ENCODE measurements at places on chromosomes 13 and 19. TPM values are rescaled to one million over a fixed set of nuclear protein-coding genes. Genes with fewer than 3 reads are reported as not detected.

DNA sequence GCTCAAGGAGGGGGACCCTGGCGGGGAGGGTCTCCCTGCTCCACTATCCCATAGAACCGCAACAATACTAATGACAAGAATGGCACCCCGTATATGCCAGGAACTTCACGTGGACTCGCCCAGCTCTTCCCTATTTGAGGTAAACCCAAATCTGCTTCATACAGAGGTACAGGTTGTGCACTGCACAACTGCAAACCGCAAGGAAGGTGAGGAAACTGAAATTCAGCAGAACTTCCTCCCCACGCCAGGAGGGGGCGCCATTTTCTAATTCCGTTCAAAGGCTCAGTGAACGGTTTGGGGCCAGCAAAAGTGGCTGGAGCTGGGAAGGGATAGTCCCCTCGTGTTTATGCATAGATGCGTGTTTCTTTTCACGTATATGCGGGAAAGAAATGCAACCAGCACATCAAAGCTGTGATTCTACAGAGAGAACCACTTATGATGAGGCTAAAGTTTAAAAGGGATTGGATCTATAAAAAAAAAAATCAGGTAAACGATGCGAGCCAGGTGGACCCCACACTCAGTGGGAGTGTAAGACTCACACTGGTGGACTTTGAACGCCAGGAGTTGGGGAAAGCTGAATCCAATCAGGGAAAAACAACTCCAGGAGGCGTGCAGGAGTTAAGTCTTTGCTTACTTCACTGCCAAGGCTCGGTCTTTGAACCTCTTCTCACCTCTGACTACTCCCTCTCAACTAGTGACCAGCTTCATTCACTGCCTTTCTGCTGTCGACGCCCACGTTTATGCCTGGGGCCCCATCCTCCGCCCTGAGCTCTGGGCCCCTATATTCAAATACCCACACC, 20.3 kb downstream of the C19orf81 start:
- DNase-seq = peak; percentile 41

DNA sequence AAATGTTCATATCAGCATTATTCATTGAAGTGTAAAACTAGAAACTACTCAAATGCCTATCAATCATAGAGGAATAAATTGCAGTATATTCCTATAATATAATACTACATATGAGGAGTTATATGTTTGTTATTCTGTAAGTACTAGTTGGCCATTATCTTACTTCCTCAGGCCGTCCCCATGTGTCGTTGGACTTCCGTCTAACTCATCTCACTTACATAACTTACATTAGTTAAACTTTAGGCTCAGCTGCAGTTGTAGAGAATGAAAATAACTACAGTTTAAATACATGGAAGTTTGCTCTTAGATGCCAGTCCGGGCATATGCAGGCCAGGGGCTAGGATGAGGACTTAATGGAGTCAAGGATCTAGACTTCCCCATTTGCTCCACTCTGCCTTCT, 8.6 kb upstream of the EPSTI1 start:
- no peak for DNase-seq

DNA sequence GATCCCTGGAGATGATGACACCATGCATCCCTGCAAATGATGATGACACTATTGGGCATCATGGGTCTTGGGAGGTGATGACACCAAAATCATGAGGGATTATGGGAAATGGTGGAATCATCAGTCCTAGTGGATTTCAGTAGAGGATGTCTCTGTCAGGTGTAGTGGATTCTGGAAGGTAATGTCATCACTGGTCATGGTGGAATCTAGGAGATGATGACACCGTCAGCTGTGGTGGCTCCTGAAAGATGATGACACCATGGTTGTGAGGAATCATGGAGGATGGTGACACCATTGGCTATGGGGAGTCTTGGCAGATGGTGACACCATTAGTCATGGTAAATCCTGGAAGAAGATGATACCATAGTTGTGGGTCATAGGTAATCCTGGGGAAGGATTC, 11.9 kb downstream of the SHISA7 start:
- DNase-seq = no peak

- no peak for DNase-seq
These were observed 19.6 kb downstream of the USP12 start for GRCh38 chr13:27151798-27152599.

- no peak for DNase-seq
These were observed 721.6 kb upstream of the ARGLU1 start for GRCh38 chr13:107289540-107289939.

The DZIP1 gene
- total RNA-seq = 4.0 TPM

DNA sequence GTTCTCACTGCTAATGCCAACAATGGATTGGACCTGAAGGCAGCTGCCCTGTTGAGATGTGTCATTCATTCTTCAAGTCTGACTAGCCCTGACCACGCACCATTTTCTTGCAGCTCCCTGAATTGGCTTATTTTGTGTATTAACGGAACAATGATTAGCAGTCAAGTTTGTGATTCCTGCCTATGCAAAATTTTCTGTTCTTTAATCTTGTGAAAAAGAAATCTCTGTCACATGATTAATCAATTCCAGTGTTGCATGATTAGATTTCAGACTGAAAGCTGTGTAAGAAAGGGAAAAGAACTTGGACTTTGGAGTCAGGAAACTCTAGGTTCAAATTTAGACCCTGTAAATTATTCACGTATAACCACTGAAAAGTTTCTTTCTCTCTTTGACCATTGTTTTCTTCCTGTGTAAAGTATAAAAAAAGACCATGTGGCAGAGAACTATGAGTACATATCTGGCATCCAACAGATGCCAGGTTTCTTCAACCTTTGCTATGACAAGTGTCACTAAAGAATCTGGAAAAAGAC, 64.5 kb upstream of the SLC10A2 start:
- DNase-seq = no peak

GRCh38 chr19:482186-483041, 13.9 kb upstream of the MADCAM1 start:
- no peak for DNase-seq

GRCh38 chr13:70311191-70311590, 202.9 kb upstream of the KLHL1 start:
- no peak for DNase-seq

DNA sequence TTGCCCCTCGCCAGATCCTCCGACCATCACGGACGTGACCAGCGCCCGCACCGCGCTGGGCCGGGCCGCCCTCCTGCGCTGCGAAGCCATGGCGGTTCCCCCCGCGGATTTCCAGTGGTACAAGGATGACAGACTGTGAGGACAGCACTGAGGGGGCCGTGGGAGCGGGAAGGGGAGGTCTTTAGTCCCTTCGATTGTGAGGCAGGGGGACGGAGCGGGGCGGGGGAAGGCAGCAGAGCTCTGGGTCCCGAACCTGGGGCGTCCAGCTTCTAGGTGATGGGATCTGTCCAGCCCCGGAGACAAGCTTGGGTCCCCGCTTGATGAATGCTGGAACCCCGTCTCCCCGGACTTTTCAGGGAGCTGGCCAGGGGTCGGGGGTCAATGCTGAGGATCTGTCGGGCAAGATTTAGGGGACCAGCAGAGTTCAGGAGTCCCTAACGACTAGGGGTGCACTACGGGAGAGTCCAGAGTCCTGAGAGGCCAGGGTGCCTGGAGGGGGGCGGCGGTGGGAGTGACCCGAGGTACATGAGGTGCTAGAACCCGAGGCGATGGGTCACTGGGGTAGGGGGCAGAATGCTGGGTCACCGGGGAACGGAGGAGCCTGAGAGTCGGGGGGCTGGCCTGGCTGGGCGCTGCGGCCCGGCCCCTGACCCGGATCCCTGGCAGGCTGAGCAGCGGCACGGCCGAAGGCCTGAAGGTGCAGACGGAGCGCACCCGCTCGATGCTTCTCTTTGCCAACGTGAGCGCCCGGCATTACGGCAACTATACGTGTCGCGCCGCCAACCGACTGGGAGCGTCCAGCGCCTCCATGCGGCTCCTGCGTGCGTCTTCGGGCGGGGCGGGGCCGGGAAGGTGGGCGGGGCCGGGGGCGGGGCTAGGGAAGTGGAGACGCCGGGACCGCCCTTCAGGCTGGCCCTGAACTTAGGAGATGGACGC, 14.6 kb downstream of the VSIG10L start:
- peak; percentile 66 for DNase-seq

The PDX1 gene
- not detected for total RNA-seq

- DNase-seq = peak; percentile 92
These were observed 14.2 kb downstream of the DPF1 start for GRCh38 chr19:38209671-38210457.

DNA sequence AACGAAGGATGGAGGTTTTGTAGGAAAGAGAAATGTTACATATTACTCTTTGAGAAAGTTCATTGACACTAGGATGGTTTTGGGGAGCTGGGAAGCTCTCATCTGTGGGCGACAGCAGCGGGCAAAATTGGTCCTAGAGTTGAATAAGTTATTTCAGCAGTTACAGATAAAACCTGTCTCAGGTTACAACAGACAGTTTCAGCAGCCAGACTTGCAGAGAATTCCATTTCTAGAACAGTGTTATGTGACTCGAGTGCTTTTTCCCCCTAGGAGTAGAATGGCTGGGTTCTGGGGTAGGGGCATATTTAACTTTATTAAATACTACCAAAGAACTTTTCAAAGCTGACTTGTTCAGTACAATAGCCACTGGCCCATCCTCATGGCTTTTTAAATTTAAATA, 46.7 kb upstream of the UBL3 start:
- no peak for DNase-seq

DNA sequence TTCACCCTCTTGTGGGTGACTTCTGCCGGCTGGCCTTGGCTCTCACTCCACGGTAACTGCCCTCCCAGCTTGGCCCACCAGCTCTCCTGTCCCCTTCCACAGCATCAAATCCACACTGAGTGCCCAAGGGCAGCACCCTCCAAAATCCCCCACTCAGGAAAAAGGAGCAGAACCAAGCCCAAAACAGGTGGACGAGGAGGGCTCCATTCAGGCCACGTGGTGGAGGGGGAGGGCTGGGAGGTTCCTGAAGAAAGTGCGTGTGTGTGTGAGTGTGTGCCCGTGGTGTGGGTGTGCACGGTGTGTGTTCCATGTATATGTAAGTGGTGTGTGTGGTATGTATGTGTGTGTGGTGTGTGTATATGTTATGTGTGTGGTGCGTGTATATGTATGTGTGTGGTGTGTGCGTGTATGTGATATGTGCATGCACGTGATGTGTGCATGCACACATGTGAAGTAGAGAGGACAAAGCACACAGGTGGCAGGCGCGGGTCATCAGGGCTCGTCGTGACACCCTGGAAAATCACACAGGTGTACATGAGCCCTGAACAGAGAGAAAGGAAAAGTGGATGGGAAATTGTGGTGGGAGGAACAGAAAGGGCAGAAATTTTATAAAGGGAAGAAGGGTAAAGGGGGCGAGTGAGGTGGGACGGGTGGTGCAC, 76.9 kb downstream of the COL4A1 start:
- DNase-seq = no peak
